ENCODE measurements at places on chromosomes 7 and 10.
A peak's percentile ranks its signal among the peaks of the same experiment; 100 is the strongest.

DNA sequence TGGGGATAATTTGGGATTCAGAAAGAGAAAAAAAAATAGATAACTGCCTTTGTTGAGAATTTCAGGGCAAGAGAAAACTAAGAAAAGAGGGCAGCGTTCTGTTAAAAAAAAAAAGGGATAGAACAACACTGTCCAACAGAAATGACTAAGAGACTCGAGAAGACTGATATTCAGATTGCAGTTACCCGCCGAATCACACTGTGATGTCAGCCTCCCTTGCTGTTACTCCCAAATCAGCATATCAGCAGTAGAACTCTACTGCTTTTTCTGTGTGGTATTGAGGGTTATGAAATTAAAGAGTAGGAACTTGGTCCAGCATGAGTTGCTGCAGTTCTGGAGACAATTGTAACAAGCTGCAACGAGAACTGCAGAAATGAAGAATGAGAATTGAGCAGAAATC, 1.9 kb downstream of the GJC3 start:
- no peak overlapping the region for H3K27ac ChIP-seq
- H3K27me3 ChIP-seq = peaks cover 10% of the 10 kb centered on the region
- no peak for DNase-seq
- no peak overlapping the region for H3K4me3 ChIP-seq

GRCh38 chr10:104101902-104102301, 16.2 kb upstream of the COL17A1 start:
- H3K36me3 ChIP-seq = no peaks in the 10 kb centered on the region
- H3K4me1 ChIP-seq = peaks cover 9% of the 10 kb centered on the region

DNA sequence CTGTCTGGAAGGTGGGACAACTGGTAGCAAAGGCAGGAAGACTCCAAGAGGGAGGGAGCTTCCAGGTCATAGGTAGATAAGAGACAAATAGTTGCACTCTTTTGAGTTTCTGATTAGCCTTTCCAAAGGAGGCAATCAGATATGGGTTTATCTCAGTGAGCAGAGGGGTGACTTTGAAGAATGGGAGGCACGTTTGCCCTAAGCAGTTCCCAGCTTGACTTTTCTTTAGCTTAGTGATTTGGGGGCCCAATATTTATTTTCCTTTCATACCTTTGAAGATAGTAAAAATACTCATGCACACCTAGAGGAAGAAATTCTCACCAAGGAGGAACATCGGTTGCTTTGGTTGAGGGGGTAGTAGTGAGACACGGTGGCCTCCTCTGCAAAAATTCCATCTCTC, 212.1 kb upstream of the SVIL start:
- peaks cover 3% of the 10 kb centered on the region for H3K4me1 ChIP-seq
- peaks cover 13% of the 10 kb centered on the region for H3K27me3 ChIP-seq
- H3K4me3 ChIP-seq = no peak overlapping the region
- H3K36me3 ChIP-seq = no peaks in the 10 kb centered on the region

GRCh38 chr7:158266817-158267741, 320.5 kb downstream of the PTPRN2 start:
- H3K27ac ChIP-seq = no peak overlapping the region
- H3K4me3 ChIP-seq = no peak overlapping the region
- no peaks in the 10 kb centered on the region for H3K36me3 ChIP-seq
- H3K27me3 ChIP-seq = no peaks in the 10 kb centered on the region

DNA sequence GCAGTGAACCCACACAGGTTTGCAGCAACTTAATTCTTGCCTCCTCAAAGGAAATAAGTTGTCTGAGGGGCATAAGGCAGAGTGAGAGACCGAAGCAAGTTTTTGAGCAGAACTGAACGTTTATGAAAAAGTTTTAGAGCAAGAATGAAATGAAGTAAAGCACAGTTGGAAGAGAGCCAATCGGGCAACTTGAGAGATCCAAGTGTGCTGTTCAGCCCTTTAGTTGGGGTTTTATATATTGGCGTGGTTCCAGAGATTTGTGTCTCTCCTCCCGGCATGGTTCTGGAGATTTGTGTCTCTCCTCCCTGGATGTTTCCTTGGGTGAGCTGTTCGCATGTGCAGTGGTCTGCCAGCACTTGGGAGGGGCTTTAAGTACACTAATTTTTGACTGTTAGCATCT, 141.4 kb upstream of the DGKB start:
- no peaks in the 10 kb centered on the region for H3K4me1 ChIP-seq
- DNase-seq = no peak
- no peak overlapping the region for H3K27ac ChIP-seq

- DNase-seq = no peak
- peaks cover 11% of the 10 kb centered on the region for H3K27me3 ChIP-seq
- H3K4me3 ChIP-seq = no peak overlapping the region
- no peaks in the 10 kb centered on the region for H3K4me1 ChIP-seq
These were observed 11.7 kb downstream of the TLL2 start for GRCh38 chr10:96501985-96502384.

DNA sequence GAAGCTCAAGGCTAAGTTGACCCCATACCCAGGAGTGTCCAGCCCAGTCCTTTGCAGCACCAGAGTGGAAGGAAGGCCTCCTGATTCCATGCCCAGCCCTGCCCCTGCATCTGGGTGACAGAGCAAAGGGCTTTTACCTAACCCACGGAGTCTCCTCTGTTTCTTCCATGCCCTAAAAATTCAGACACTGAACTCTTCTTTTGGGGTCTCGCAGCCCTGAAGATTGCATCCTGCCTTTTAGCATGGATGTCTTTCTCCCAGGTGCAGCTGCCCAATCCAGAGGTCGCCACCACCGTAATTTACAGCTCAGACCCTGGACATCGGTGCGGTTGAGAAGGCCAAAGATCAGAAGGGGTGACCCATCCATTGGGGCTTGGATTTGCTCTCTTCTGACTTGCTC, 50.8 kb downstream of the CXCL12 start:
- DNase-seq = no peak
- no peaks in the 10 kb centered on the region for H3K4me1 ChIP-seq
- no peak overlapping the region for H3K27ac ChIP-seq
- H3K27me3 ChIP-seq = peaks cover 4% of the 10 kb centered on the region

DNA sequence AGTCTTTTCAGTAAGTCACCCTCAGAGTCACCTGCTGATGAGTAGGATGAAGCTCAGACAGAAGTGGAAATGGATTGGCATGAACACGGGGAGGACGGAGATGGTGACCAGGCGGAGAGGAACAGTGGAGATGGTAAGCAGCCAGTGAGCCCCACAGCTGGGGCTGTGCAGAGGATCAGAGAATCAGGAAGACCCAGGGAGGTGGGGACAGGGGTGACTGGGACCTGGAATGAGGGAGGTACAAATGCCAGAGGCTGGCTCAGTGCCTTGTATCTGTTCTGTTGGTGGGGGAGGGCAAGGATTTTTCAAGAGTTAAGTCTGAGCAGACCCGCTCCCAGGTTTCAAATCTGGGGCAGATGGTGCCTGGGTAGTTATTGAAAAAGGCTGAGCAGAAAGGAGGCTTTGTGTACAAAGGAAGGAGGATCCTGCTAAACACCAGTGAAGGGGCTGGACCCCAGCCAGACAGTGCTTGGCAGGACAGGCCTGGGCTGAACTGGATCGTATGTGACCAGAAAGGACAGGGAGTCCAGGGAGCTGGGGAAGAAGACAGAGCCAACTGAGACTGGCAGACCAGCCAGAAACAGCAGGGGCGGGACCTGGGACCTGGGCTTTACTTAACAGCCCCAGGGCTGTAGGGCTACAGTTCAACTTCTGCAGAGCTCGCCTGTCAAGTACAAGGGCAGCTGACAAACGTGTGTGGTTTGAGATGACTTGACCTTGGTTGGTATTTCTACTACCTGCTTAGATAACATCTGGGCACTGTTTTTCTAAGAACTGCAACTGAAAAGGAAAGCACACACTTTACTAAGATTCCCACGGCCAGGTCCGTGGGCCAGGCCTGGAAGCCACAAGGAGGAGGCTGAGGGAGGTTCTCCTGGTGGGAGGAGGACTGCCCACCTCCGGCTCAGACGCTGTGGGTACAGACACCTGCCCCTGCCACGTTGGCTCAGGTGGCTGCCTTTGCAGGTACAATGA, 13.2 kb upstream of the FRMPD2 start:
- DNase-seq = no peak
- peaks cover 21% of the 10 kb centered on the region for H3K27me3 ChIP-seq
- no peak overlapping the region for H3K4me3 ChIP-seq
- H3K27ac ChIP-seq = peak overlapping the region; percentile 23
- no peaks in the 10 kb centered on the region for H3K36me3 ChIP-seq

- DNase-seq = no peak
- peaks cover 8% of the 10 kb centered on the region for H3K4me1 ChIP-seq
- no peaks in the 10 kb centered on the region for H3K36me3 ChIP-seq
- H3K4me3 ChIP-seq = no peak overlapping the region
- no peak overlapping the region for H3K27ac ChIP-seq
These were observed 111.9 kb upstream of the NFE2L3 start for GRCh38 chr7:26040085-26040484.

DNA sequence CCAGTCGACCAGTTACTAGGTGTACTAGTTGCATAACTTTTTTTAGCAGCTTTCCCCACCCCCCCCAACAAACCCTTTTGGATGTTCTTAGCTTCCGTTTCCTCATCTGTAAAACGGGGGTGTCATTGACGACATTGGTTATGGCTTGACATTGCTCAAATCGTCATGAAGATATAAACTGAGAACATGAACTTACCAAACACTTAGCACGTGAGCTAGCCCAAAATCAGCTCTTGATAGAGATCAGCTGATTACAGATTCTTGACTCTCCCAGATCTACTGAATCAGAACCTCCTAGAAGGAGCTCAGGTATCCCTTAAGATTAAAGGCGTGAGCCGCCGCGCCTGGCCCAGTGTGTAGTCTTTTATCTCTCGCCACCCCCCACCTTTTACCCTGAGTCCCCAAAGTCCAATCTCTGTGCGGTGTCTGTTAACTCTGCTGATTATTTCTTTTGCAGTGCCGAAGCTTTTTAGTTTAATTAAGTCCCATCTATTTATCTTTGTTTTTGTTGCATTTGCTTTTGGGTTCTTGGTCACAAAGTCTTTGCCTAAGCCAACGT, 1.0 kb upstream of the GNA12 start:
- no peak for DNase-seq
- H3K4me1 ChIP-seq = peaks cover 23% of the 10 kb centered on the region
- peak overlapping the region; percentile 14 for H3K27ac ChIP-seq
- H3K27me3 ChIP-seq = no peaks in the 10 kb centered on the region
- peaks cover 4% of the 10 kb centered on the region for H3K36me3 ChIP-seq

GRCh38 chr10:120458432-120458831, 1.4 kb downstream of the PLPP4 start:
- H3K36me3 ChIP-seq = no peaks in the 10 kb centered on the region
- no peak for DNase-seq
- no peak overlapping the region for H3K4me3 ChIP-seq

GRCh38 chr10:2137549-2138174, 400.3 kb upstream of the ADARB2 start:
- H3K27me3 ChIP-seq = no peaks in the 10 kb centered on the region
- no peaks in the 10 kb centered on the region for H3K36me3 ChIP-seq
- no peak overlapping the region for H3K4me3 ChIP-seq
- peak; percentile 38 for DNase-seq
- no peak overlapping the region for H3K27ac ChIP-seq

Measured in activated CD4-positive, alpha-beta T cell treated with anti-CD3 and anti-CD28 coated beads for 36 hours (primary cell).